Activated CD4-positive, alpha-beta T cell treated with anti-CD3 and anti-CD28 coated beads for 36 hours (primary cell): ENCODE measurements at places on chromosomes 2 and 18. TPM values are rescaled to one million over a fixed set of nuclear protein-coding genes. Genes with fewer than 3 reads are reported as not detected.

DNA sequence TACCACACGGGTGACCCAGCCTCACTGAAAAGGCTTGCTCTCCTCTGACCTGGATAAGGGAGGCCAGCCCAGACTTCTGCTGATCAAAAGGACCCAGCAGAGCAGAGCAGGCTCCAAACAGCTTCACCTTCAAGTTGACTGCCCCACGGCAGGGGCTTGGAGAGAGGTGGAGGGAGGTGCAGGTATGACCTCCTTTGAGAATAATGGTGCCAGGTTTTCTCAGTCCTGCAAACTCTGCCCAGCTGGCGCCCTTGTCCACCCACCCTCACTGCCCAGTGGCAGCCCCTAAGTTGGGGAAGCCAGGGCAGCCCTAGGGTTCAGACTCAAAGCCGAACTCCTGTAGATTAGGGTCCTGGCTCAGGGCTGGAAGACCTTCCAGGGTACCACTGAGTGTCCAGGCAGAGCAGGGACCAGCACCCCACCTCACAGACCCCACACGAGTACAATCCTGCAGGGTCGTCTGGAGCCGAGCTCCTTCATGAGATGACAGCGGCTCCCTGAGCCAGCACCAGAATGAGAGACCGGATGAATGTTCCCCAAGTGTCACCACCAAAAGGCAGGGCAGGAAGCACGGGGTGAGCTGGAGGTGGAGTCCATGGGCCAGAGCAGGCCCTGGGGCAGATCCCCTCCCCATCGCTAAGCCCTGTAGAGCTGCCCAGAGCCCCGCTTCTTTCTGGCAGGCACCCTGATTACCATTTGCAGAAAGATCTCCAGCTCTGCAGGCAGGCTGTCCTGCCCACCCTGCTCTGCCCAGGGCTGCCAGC is 3.6 kb upstream of the GPC1 start:
- peak; percentile 3 for DNase-seq
- H3K27me3 ChIP-seq = peaks cover 10% of the 10 kb centered on the region
- peaks cover 30% of the 10 kb centered on the region for H3K4me1 ChIP-seq
- no peaks in the 10 kb centered on the region for H3K36me3 ChIP-seq
- H3K4me3 ChIP-seq = no peak overlapping the region

GRCh38 chr2:127655209-127656073 is 9.5 kb downstream of the GPR17 start:
- no peaks in the 10 kb centered on the region for H3K36me3 ChIP-seq
- no peak overlapping the region for H3K27ac ChIP-seq
- no peaks in the 10 kb centered on the region for H3K4me1 ChIP-seq
- H3K27me3 ChIP-seq = peaks cover 2% of the 10 kb centered on the region
- DNase-seq = no peak

DNA sequence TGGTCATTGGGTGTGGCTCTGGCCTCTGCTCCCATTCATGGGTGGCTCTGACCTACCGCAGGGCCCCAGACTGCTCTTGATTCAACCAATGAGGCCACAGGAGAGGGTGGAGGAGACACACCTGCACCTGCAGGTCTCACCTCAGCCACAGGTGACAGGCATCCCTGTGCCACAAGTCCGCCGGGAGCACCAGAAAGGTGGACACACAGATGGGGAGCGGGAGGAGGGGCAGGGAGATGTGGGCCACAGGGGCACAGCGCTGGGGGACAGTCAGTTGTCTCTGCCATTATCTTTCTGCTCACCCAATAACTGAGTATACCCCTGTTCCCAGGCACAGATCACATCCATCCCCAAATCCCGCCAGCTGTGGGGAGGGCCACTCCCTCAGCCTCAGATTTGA is 189.1 kb upstream of the SALL3 start:
- no peaks in the 10 kb centered on the region for H3K36me3 ChIP-seq
- no peak overlapping the region for H3K27ac ChIP-seq
- H3K4me3 ChIP-seq = no peak overlapping the region
- no peak for DNase-seq
- H3K27me3 ChIP-seq = no peaks in the 10 kb centered on the region
- H3K4me1 ChIP-seq = no peaks in the 10 kb centered on the region

The MC2R gene
- not detected for total RNA-seq

The LAMA1 gene
- total RNA-seq = not detected

The GRB14 gene
- total RNA-seq = not detected
